Stimulated activated CD8-positive, alpha-beta memory T cell treated with anti-CD3 and anti-CD28 coated beads, Interleukin-4, amount 100 ng/mL, for 4 hours (primary cell): ENCODE measurements at places on chromosomes 11 and 22.

DNA sequence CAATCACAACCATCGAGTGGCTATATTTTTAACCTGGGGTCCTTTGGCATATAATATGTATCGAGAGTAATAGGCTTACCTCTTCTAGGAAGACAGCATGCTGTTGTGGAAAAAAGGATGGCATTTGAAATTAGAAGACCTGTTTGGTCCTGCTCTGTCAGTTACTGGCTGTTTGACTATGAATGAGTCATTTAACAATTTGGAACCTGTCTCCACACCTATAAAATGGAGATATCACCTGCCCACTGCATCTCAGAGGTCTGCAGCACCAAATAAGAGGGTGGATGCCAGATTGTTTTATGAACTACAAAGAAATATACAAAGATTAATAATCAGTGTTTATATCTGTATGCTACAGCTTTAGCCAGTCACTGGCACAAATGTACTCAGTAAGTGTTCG lies 60.8 kb downstream of the SLC25A17 start:
- no peak for DNase-seq

DNA sequence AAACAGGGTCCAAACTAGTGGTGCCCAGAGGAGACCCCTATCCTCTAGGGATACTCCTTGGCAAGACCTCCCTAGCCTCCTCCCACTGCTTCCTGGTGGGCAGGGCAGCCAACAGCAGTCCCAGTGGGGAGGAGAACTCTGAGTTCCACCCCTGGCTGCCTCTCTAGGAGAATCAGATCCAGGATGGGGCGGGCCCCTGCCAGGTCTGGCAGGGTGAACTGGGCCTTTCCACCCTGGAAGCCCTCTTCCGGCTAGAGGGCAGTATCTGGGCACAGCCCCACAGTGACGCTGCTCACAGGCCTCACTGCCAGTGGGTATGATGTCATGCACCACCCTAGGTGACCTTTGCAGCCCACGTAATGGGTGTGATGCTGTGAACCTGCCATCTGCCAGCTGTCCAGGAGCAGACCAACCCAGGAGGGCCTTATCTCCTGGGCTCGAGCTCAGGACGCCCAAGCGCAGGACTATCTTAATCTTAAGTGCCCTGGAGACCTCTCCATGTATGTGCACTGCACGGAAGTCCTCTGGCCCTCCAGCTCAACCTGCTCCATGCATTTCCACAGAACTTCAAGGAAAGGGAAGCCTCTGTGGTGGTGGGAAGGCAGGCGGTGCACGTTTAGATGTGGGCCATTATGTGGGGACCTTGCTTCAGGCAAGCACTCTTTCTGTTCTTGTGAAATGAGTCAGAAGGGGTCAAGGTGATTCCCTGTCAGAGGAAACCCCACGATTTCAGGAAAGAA lies 31.8 kb upstream of the FCHSD2 start:
- DNase-seq: no peak

GRCh38 chr11:112961751-112962578 lies 745 bp downstream of the NCAM1 start:
- DNase-seq: no peak

DNA sequence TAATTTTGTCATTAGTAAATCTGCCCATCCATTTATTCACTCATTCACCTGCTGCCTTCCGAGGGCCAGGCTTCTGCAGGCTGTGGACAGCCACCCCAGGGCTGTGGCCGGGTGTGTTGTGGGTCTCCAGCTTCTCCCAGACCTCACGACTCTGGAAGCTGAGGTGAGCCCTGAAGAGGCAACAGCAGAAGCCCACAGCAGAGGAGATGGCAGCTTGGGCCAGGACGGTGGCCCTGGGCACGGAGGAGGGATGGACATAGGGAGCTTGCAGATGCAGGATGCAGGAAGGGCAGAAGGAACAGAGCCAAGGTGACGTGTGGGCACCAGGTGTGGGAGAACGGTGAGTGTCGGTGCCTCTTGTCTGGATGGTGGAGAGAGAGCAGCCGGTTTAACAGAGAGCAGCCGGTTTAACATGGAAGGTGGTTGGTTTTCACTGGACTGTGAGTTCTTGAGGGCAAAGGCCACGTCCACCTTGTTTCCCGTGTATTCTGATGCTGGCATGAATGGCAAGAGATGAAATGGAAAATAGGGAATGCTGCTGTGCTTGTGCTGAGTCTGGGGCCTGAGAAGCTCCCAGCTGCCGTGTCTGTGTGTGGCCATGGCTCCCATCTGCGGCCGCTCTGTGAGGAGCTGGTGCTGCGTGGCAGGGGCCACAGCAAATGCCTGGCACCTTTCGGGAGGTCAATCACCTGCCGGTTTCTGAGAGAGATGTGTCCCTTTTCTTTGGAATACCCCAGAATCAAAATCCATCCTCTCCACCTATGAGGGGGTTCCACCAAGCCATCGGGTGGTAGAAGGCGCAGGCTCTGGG lies 669.9 kb downstream of the BRD1 start:
- no peak for DNase-seq

GRCh38 chr11:115580927-115581680 lies 76.9 kb upstream of the CADM1 start:
- DNase-seq: no peak

DNA sequence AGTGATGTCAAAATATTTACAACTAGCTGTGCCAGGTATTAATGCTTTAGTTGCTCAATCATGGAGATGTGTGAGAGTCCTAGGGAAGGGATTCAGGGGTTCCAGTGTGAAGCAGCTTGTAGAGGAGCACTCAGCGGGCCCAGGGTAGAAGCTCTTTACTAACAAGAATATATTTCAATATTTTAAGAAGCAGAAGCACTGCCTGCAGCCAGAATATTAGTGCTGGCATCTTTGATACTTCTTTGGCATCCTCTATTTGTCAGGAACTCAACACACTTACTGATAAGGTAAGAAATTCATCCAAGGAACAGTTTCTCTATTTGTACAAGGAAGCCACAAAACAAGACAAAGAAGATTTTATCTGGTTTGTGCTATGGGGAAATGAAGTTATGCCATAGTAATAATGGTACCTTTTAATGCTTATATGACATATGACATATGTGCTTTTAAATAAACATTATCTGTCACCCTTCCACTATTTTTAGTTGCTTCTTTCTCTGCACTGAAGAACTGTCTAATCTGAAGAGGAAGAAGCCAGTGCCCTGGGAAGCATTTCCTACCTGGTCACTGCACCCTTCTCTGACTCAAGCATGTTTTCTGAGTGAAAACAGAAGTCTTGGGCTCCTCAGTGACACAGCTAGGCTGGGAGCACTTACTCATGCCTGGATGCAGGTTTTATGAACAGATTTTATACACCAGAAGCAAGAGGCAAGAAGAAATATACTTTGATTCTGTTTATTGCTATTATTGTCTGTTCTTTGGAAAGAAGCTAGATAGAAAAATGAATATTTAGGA lies 388.1 kb upstream of the CCDC90B start:
- DNase-seq: no peak

- DNase-seq: no peak
Observed at GRCh38 chr11:45993531-45994001, 71.1 kb downstream of the LARGE2 start.

DNA sequence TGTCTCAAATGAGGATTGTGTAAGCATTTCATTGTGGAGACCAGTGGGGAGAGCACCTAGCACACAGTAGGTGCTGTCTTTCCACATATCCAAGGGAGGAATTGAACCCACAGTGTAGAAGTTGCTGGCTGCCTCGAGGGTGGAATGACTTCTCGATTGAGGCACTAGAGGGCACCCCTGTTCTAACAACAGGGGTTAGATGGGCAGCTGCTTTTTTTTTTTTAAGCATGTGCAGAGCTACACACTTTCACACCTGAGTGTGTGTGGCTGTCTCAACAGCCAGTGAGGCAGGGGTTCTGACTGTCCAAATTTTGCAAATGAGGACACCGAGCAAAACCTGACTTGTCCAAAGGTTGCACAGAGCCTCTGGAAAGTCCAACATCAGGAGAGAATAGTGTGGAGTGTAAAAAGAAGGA lies 118.2 kb upstream of the CRYBB3 start:
- DNase-seq: no peak

DNA sequence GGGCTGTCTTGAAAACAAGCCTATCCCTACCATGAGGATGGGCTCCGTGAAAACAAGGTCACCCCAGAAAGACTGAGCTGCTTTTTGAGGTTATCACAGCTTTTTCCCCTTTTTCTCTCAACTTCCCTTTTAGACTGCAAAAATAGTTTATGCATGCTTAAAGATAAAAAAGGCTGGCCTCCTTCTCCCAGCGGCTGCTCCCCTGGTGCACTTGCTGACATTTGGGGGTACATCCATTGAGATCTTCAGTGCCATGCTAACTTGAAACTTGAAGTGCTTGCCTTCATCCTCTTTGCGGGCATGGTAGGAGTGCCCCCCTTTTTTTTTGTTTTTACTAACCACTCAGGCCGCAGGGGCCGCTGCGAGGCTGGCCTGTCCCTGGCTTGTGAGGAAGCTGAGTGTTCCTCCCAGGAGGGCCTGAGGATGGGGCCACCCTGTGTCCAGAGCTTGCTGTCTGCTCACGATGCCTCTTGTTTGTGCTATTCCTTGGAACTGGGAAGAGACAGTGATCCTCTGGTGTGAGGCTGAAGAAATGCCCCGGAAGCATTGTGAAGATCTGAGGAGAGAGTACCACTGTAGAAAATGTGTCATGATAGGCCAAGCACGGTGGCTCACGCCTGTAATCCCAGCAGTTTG lies 2.2 kb downstream of the TANGO2 start:
- no peak for DNase-seq

GRCh38 chr11:77592727-77593126 lies 3.0 kb downstream of the AQP11 start:
- DNase-seq: no peak

GRCh38 chr11:120180551-120181232 lies 30.1 kb upstream of the OAF start:
- no peak for DNase-seq

- no peak for DNase-seq
Observed at GRCh38 chr22:22425783-22426624, 82.5 kb downstream of the ZNF280B start.

DNA sequence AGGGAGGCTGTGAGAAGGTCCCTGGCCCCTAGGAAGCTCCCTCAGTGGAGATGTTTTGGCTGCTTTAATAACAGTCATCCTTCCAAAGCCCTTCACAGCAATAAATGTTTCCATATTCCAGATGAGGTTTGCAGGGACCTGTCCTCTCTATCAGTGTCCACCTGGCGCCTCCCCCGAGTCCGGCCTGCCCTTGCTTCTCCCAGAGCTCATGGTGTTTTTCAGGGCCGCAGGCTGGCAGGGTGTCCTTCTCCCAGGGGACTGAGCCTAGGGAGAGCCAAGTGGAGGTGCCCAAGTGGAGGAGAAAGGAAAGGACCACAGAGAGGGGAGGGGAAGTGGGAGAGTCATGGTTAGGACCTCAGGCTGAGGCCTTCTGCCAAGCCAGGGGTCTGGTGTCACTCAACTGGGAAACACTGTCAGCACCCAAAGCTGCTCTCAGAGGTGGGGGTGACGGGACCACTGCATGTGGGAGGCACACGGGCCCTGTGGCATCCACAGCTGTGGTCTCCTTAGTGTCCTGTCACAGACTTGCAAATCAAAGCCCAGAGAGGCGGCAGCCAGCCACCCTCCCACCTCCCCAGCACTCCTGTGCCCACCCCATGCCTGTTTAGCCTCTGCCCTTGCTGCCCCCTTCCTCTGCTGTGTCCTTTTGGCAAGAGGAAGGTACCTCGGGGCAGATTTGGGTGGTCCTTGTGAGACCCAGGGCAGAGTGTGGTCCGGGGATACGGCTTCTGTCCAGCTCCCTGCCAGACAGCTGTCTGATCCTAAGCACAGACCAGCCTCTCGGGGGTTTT lies 6.4 kb downstream of the DERL3 start:
- no peak for DNase-seq

DNA sequence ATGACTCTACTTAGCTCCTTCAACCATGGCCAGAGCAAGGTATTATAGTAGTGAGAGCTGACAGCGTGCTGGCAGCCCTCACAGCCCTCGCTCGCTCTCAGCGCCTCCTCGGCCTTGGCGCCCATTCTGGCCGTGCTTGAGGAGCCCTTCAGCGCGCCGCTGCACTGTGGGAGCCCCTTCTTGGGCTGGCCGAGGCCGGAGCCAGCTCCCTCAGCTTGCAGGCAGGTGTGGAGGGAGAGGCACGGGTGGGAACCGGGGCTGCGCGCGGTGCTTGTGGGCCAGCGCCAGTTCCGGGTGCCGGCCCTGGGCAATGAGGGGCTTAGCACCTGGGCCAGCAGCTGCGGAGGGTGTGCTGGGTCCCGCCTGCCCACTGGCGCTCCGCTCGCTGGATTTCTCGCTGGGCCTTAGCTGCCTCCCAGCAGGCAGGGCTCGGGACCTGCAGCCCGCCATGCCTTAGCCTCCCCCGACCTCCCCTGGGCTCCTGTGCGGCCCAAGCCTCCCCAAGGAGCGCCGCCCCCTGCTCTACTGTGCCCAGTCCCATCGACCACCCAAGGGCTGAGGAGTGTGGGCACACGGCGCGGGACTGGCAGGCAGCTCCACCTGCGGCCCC lies 63.1 kb downstream of the SPATA19 start:
- no peak for DNase-seq

DNA sequence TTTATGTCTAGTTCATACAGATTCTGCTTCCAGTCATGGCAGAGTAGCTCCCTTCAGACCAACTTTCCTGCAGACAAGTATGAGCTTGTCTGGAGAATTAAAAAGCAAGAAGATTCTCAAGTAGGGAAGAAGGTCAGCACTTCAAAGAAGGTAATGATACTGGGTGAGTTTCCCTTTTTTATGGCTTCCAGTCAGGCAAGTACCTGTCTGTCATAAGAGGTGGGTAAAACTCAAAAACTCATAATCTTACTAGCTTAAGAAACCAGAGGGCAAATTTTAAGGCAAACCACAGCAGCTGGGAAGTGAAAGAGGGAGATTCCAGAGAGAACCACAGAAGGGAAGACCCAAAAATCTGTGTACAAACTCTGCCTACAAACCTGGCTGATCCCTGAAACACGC lies 54.2 kb downstream of the DENND5A start:
- no peak for DNase-seq

- no peak for DNase-seq
Observed at GRCh38 chr11:100205926-100206325, 481.2 kb upstream of the ARHGAP42 start.

DNA sequence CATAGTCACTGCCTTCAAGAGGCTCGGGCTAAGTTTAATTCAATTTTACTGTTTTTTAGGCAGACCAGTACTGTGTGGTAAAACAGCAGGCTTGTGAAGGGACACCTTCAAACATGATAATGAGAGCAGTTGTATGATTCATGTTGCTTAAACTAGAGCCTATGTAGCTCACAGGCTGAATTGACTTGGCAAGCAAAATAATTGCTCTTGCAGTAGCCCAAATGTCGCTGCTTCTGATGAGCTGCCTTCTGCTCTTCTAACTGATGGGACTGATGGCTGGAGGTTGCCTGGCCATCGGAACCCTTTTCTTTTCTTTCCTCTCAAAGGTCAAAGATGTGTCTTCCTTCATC lies 137.6 kb downstream of the MAML2 start:
- DNase-seq: no peak

DNA sequence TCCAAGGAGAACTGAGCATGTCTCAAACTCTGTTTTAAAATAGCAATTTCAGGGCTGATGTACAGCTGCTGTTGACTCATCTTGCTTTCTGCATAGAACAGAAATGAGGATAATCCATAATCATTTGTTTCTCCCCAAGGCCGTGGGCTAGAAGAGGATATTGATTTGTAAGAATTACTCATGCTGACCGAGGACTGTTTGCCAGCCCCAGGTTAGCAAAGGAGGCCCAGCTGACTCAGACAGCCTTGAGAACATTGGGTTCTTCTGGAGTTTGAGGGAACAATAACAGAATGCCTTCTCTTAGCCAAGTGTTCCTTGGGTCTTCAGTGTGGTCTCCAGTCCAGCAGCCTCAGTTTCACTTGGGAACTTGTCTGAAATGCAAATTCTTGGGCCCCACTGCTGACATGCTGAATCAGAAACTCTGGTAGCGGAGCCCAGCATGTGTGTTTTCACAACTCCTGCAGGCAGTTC lies 92.0 kb downstream of the ZC3H12C start:
- DNase-seq: no peak
